Metanephros (tissue), 2 donors: ENCODE measurements at places on chromosomes 2 and 18. TPM values are rescaled to one million over a fixed set of nuclear protein-coding genes. Genes with fewer than 3 reads are reported as not detected.

DSG1 gene
- total RNA-seq: 0.06 TPM

CCDC141 gene
- total RNA-seq: 8.2 TPM

TUBA4B gene
- total RNA-seq: not detected

MOGAT1 gene
- not detected for total RNA-seq

EFEMP1 gene
- 75.9 TPM for total RNA-seq

UPP2 gene
- total RNA-seq: 2.4 TPM

HTR2B gene
- 16.9 TPM for total RNA-seq

NR4A2 gene
- total RNA-seq: 2.3 TPM

REG3A gene
- total RNA-seq: not detected

LOXHD1 gene
- total RNA-seq: 2.2 TPM

TUBB8B gene
- total RNA-seq: not detected

RAB6D gene
- not detected for total RNA-seq

SERPINB4 gene
- total RNA-seq: not detected

TSPYL6 gene
- total RNA-seq: not detected

SERPINB13 gene
- total RNA-seq: not detected

CLEC4F gene
- total RNA-seq: not detected

OTX1 gene
- total RNA-seq: 0.12 TPM
